Glutamatergic neuron (in vitro differentiated cells): ENCODE measurements at places on chromosomes 16 and 17. TPM values are rescaled to one million over a fixed set of nuclear protein-coding genes. Genes with fewer than 3 reads are reported as not detected.

CLEC3A gene
- not detected for total RNA-seq

SETD1A gene
- 24.3 TPM for total RNA-seq

SPN gene
- 0.27 TPM for total RNA-seq

GRCh38 chr17:14436266-14436665 is 135.4 kb downstream of the HS3ST3B1 start:
- no peak for DNase-seq

DNA sequence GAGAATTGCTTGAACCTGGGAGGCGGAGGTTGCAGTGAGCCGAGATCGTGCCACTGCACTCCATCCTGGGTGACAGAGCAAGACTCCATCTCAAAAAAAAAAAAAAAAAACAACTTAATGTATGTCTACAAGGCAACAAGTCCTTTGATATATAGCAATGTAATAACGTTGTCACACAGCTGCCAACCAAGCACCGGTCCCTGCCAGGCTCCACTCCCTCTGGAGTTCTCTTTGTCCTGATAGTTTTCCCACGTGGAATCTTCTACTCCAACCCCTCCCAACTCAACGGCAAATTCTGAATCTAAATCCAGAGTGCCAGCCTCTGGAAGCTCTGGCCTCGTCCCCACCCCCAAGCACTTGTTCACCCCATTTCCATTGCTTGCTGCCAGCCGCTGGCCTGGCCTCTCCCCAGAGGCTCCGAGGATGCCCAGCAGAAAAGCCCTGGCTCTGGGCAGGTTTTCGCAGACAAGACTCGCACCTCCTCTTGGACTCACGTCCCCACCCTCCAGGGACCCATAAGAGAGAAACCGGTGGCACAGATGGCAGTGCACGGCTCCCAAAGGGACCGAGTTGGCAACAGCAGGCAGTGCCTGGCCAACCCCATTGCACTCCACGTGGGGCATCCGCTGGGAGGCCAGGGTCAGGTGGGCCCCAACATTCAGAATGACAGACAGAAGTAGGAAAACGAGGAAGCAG is 15.9 kb upstream of the CBX2 start:
- no peak for DNase-seq

GRCh38 chr17:1834380-1835149 is 4.8 kb downstream of the RPA1 start:
- no peak for DNase-seq

OR2C1 gene
- not detected for total RNA-seq
